ENCODE measurements at places on chromosomes 1 and 21. TPM values are rescaled to one million over a fixed set of nuclear protein-coding genes. Genes with fewer than 3 reads are reported as not detected.

- peak; percentile 95 for DNase-seq
- no peaks in the 10 kb centered on the region for H3K27me3 ChIP-seq
- peaks cover 25% of the 10 kb centered on the region for H3K4me1 ChIP-seq
- H3K4me3 ChIP-seq: no peak overlapping the region
Observed at GRCh38 chr1:55584526-55585401, 369.6 kb upstream of the USP24 start.

- no peak overlapping the region for H3K4me3 ChIP-seq
- no peaks in the 10 kb centered on the region for H3K36me3 ChIP-seq
- H3K4me1 ChIP-seq: no peaks in the 10 kb centered on the region
Observed at GRCh38 chr1:245968775-245969174, 538.3 kb downstream of the SMYD3 start.

DNA sequence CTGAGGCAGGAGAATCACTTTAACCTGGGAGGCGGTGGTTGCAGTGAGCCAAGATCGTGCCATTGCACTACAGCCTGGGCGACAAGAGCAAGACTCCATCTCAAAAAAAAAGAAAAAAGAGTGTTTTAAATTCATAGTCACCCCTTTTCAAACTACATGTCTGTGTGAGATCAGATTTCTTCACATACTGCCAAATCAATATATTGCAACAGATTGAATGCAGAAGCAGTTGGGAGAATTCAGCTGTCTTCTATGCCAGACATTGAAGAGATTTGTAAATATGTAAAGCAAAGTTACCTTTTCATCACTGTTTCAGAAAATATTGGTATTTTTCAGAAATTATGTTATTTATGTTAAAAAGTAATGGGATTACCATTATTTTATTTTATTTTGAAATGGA is 101.1 kb downstream of the TMEM200B start:
- H3K36me3 ChIP-seq: no peaks in the 10 kb centered on the region
- no peak overlapping the region for H3K27ac ChIP-seq
- DNase-seq: no peak
- no peak overlapping the region for H3K4me3 ChIP-seq
- no peaks in the 10 kb centered on the region for H3K27me3 ChIP-seq
- no peaks in the 10 kb centered on the region for H3K4me1 ChIP-seq

GRCh38 chr1:8025061-8025670 is 943 bp downstream of the ERRFI1 start:
- no peak overlapping the region for H3K27ac ChIP-seq
- peak overlapping the region; percentile 62 for H3K4me3 ChIP-seq
- peaks cover 13% of the 10 kb centered on the region for H3K4me1 ChIP-seq

DNA sequence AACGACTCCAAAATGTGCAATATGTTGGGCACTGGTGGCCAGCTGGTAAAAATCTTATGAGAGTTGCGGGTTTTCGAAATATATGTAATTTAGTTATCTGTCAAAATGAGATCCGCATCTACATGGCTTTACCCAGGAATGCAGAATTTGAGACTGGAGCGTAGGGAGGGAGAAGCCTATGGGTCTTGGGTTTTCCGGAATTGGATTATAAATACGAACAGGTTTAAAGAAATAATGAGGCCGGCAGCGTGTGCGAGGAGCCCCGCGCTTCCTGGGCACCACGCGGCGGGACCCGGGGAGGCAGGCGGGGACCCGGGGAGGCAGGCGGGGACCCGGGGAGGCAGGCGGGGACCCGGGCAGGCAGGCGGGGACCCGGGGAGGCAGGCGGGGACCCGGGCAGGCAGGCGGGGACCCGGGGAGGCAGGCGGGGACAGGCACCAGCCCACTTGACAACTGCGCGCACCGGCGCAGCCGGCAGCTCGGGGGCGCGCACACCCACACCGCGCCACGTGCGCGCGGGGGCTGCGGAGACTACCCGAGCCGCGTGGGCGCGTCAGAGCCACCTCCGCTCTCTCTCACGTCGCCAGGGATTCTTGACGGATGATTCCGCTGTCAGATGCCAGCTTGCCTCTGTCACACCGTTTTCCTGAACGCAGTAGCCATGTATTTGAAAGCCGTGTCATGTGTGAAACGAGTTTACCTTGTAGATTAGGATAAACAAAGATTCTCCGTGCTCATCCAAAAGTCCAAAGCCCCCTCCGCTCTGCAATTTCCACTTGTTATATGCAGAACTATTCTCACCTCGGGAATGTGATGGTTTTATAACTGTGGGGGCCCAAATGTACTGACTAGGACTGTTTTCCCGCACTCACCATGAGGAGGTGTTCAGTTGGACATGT is 54.3 kb upstream of the HNRNPU start:
- no peaks in the 10 kb centered on the region for H3K27me3 ChIP-seq
- DNase-seq: peak; percentile 67
- no peaks in the 10 kb centered on the region for H3K36me3 ChIP-seq
- peaks cover 6% of the 10 kb centered on the region for H3K4me1 ChIP-seq
- H3K4me3 ChIP-seq: peak overlapping the region; percentile 53

DNA sequence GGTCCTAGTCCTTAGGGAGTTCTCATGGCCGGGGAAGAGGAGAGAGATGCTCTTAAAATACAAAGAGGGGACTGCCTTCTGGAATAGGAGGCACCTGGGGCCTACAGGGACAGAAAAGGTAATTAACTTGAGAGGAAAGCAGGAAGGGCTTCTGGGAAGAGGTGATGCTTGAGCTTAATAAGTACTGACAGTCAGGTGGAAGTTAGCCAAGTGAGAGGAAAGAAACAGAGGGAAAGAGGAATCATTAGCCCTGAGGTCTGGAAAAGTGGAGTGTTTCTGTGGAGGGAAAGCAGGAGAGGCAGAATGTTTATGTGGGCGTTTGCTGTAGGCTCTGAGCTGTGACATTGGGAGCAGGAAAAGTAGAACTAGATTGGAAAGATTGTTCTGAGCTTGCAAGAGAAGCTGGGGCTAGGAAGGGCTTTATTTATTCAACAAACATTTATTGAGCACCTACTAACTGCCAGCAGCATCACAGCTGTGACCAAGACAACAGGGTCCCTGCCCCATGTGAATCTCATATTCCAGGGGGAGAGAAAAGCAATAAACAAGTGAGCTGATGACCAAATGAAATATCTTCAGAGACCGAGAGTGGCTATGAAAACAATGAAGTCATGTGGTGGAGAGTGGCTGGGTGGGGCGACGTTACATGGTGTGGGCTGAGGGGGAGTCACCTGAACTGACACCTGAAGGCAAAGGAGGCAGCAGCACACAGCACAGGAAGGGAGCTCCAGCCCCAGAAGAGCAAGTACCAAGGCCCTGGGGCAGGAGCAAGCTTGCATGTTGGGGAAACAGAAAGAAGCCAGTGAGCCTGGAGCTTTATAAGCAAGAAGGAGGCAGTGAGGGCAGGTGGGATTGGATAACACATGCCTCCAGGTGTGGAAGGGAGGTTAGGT is 4.4 kb upstream of the FNDC5 start:
- no peak overlapping the region for H3K4me3 ChIP-seq
- H3K36me3 ChIP-seq: no peaks in the 10 kb centered on the region
- H3K4me1 ChIP-seq: peaks cover 47% of the 10 kb centered on the region
- H3K27ac ChIP-seq: no peak overlapping the region
- no peak for DNase-seq
- peaks cover 5% of the 10 kb centered on the region for H3K27me3 ChIP-seq

DNA sequence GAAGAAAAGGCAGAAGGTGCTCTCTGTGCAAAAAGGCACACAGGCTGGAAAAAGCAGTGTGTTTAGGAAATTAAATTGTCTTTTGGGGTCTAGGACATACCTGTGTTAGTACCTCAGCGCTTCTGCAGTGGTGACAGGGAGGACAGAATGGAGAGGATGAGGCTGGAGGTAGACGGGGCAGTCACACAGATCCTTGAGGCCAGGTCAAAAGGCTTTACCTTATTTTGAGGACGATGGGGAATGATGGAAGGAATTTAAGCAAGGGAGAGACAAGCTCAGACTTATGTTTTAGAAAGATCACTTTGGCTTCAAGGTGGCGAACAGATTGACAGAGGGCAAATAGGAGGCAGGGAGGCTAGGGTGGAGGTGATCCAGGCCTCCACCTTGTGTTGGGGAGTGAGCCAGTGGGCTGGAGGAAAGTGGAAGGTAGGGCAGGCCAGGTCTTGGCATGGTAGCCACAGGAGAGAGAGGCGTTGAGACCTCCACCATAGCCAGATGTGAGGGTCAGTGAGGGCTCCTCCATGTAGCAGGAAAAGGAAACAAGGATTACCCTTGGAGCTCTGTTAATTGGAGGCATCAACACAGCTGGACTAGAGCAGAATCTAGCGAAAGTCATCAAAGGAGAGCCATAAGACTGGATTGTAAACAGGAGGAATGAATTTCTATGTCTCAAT is 4.2 kb downstream of the CYP4B1 start:
- no peaks in the 10 kb centered on the region for H3K27me3 ChIP-seq
- H3K36me3 ChIP-seq: no peaks in the 10 kb centered on the region
- H3K4me3 ChIP-seq: no peak overlapping the region
- no peaks in the 10 kb centered on the region for H3K4me1 ChIP-seq

Gene ISG20L2
- total RNA-seq: 14.0 TPM

DNA sequence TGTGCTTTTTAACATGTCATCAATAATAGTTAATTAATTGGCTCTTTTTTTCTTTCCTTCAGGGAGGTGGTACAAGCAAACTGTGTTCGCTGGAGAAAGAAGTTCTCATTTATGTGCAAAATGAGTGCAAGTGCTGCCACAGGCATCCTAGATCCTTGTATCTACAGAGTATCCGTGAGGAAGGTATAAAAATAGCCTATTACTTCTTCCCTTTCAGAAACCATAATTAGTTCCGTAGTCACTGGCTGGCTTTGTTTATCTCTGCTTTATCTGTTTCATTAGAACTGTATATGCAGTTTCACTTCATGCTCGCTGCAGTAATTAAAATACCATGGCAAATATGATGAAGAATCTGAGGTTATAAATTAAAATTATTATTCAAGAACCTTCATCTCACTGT is 40.6 kb downstream of the EEIG2 start:
- H3K27me3 ChIP-seq: no peaks in the 10 kb centered on the region
- H3K4me1 ChIP-seq: peaks cover 2% of the 10 kb centered on the region
- no peak overlapping the region for H3K27ac ChIP-seq

Gene S100A7A
- not detected for total RNA-seq

- no peaks in the 10 kb centered on the region for H3K36me3 ChIP-seq
- no peak overlapping the region for H3K4me3 ChIP-seq
- peaks cover 6% of the 10 kb centered on the region for H3K4me1 ChIP-seq
- no peak overlapping the region for H3K27ac ChIP-seq
Observed at GRCh38 chr21:42038826-42039425, 28.8 kb upstream of the ZBTB21 start.

Gene GNG12
- 47.9 TPM for total RNA-seq

Measured in muscle of leg (tissue), 16 donors.